ENCODE measurements at places on chromosomes 7 and 10. TPM values are rescaled to one million over a fixed set of nuclear protein-coding genes. Genes with fewer than 3 reads are reported as not detected.
A peak's percentile ranks its signal among the peaks of the same experiment; 100 is the strongest.

EPC1 gene
- total RNA-seq = 72.7 TPM

RSPH10B gene
- not detected for total RNA-seq

BUB3 gene
- 141 TPM for total RNA-seq

HPSE2 gene
- total RNA-seq = not detected

PTPRE gene
- total RNA-seq = 28.2 TPM

UCMA gene
- not detected for total RNA-seq

ANKRD61 gene
- total RNA-seq = not detected

GBX1 gene
- not detected for total RNA-seq

DNA sequence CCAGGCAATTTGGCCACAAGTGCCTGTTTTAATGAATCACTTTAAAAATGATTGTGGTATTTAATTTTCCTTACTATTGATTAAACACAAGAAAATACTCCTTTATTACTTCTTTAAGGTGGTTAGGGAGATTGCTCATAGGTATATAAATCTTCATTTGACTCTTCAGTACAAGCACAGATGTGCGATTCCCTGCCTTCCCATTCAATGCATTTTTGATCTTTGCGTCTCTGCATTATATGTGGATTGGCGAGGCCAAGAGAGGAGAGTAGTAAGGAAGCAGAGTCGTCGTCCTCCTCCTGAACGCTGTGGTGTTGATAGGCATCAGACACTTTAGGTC is 683.7 kb downstream of the LRMDA start:
- no peaks in the 10 kb centered on the region for H3K27me3 ChIP-seq
- no peak overlapping the region for H3K27ac ChIP-seq
- H3K36me3 ChIP-seq = no peaks in the 10 kb centered on the region
- no peak overlapping the region for H3K4me3 ChIP-seq
- no peak for DNase-seq

DNA sequence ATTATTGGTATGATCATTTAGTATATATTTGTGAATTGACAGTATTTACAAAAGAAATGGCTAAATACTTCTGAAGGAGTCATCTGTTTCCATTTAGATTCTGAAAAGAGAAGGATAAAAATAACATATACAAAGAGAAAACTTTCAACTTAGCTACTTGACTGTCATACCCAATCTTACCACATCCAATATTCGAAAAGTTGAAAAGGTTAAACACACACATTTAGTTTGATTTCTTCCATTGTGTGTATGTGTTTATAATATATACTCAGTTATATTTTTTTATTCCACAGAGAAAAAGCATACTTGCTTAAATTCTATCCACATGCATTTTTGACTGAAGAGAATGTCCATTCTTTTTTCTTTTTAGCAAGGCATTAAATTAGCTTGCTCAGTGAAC is 470.7 kb downstream of the TFEC start:
- no peaks in the 10 kb centered on the region for H3K4me1 ChIP-seq
- H3K36me3 ChIP-seq = no peaks in the 10 kb centered on the region
- H3K4me3 ChIP-seq = no peak overlapping the region
- no peak for DNase-seq

DNA sequence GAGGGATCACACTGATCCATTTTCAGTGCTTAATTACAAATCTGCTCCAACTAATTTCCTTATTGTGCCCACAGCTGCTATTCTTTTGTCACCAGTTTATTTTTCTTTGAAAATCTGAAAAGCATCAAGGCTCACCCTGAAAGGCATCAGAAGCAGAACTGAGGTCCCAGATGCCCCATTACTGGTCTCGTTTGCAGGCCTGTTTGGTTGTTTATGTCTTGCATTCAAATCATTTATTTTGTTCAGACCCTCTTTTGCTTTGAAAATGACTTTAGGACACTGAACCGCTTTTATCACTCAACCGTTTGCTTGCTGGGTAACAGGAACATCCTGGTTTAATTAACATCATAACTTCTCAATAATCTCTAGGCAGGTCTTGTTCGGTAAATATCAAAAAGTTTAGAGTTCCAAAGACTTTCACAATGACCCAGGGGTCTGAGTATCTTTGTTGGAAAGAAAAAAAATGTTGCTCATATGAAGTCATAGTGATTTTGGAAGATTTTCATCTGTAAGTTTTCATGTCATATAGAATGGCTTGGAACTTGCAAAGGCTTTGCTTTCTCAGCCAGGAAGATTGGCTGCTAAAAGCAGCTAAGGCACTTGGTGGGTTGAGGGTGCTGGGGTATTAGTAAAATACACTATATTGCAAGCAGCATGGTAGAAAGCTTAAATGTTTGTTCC is 398.3 kb upstream of the NPVF start:
- H3K27me3 ChIP-seq = no peaks in the 10 kb centered on the region
- H3K27ac ChIP-seq = no peak overlapping the region
- DNase-seq = no peak
- peaks cover 34% of the 10 kb centered on the region for H3K4me1 ChIP-seq

GRCh38 chr7:155578016-155578415 is 31.7 kb upstream of the CNPY1 start:
- H3K27me3 ChIP-seq = peaks cover 7% of the 10 kb centered on the region
- no peak for DNase-seq
- no peak overlapping the region for H3K4me3 ChIP-seq
- H3K27ac ChIP-seq = no peak overlapping the region
- no peaks in the 10 kb centered on the region for H3K4me1 ChIP-seq

- peaks cover 41% of the 10 kb centered on the region for H3K4me1 ChIP-seq
- H3K27me3 ChIP-seq = peaks cover 93% of the 10 kb centered on the region
- H3K27ac ChIP-seq = no peak overlapping the region
- DNase-seq = no peak
- H3K36me3 ChIP-seq = no peaks in the 10 kb centered on the region
- H3K4me3 ChIP-seq = no peak overlapping the region
These were observed 11.5 kb upstream of the GATA3 start for GRCh38 chr10:8042721-8043568.

DNA sequence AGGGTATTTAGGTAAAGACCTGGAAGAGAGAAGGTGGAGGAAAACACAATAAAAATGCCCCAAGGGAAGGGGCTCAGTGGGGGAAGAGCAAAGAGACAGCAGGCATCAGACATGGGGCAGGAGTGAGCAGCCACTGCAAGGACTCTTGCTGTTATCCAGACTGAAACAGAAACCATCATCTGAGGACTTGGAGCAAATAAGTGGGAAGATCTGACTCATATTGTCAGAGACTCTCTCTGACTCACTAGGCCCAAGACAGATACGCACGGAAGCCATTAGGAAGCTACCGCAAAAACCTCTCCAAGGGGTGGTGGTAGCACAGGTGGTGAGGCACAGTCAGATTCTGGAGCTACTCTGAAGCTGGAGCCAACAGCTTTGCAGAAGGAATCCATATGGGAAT is 110.7 kb downstream of the RNF32 start:
- H3K27ac ChIP-seq = no peak overlapping the region
- H3K4me3 ChIP-seq = no peak overlapping the region
- DNase-seq = no peak
- H3K36me3 ChIP-seq = peaks cover 23% of the 10 kb centered on the region
- no peaks in the 10 kb centered on the region for H3K27me3 ChIP-seq

DNA sequence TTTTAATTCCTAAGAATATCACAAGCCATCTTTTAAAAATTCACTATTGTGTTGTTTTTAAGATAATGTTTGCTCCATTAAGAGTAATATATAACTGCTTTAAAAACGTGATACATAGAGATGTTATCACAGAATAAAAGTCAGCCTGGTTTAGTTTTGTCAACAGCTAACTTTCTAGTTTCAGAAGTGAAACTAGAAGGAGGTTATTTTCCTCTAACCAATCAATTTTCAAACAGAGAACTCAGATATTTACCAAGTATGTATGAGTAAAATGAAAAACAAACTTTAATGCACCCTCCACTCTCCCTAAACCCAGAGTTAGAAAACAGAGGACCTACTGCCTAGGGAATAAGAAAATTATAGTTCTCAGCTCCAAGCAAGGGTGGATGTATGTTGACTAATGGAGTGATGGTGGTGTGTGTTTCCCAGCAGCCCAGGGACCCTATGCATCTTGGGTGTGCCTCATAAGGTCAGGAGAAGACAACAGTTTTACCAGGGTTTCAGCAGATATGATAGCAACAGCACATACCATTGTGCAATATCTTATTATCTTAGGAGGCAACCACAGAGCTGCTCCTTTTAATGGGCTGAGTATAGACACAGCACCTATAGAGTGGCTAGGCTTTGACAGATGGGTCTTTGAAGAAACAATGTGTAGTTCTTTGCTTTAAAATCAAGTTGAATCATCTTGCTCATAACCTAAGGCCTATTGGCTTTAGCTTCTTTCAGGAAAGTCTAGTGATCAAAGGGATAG is 58.4 kb downstream of the PTPRZ1 start:
- no peak for DNase-seq

DNA sequence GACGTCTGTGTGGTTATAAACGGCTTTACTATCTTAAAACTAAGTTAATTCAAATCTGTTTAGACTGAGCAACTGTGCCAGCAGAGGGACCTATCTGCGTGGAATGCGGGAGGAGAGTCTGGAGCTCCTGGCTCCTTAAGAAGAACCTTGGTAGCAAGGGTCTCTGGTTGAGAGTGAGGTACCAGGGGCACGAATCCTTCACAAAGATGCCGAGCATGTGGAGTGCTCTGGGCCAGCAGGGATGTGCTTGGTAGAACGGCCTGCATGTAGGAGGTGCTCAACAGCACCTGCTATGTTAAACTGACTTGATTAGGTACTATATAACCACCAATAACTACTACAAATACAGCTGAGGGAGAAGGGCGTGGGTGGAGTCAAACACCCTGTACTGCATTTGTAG is 102.6 kb downstream of the VIPR2 start:
- DNase-seq = no peak
- H3K36me3 ChIP-seq = no peaks in the 10 kb centered on the region
- no peak overlapping the region for H3K27ac ChIP-seq
- H3K4me1 ChIP-seq = no peaks in the 10 kb centered on the region
- no peak overlapping the region for H3K4me3 ChIP-seq
- H3K27me3 ChIP-seq = peaks cover 3% of the 10 kb centered on the region

GRCh38 chr7:17185690-17186070 is 112.8 kb upstream of the AHR start:
- peak overlapping the region; percentile 67 for H3K27ac ChIP-seq
- no peak overlapping the region for H3K4me3 ChIP-seq
- H3K36me3 ChIP-seq = no peaks in the 10 kb centered on the region
- no peaks in the 10 kb centered on the region for H3K27me3 ChIP-seq
- DNase-seq = no peak
- H3K4me1 ChIP-seq = peaks cover 16% of the 10 kb centered on the region

- DNase-seq = no peak
- H3K27me3 ChIP-seq = no peaks in the 10 kb centered on the region
- no peaks in the 10 kb centered on the region for H3K4me1 ChIP-seq
- no peak overlapping the region for H3K4me3 ChIP-seq
- H3K27ac ChIP-seq = no peak overlapping the region
These were observed 12.7 kb downstream of the PLEKHA8 start for GRCh38 chr7:30040938-30041337.

DNA sequence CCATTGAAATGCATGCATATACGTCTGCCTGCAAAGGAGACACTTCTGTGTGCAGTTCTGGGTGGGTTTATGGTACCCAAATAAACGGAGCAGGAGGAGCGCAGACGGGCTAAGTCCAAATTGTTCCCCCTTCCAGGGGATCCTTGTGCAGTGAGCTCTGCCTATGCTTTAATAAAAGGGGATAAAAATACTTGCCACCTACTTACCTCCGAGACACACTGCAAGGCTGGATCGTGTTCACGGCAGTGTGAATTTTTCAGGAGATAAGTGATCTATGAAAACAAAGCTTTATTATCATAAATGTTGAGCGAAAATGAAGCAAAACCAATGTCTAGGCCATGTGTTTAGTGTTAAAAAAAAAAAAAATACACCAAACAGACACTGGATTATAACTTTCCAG is 308.8 kb upstream of the AOAH start:
- no peak overlapping the region for H3K27ac ChIP-seq
- no peaks in the 10 kb centered on the region for H3K27me3 ChIP-seq
- no peaks in the 10 kb centered on the region for H3K4me1 ChIP-seq

DNA sequence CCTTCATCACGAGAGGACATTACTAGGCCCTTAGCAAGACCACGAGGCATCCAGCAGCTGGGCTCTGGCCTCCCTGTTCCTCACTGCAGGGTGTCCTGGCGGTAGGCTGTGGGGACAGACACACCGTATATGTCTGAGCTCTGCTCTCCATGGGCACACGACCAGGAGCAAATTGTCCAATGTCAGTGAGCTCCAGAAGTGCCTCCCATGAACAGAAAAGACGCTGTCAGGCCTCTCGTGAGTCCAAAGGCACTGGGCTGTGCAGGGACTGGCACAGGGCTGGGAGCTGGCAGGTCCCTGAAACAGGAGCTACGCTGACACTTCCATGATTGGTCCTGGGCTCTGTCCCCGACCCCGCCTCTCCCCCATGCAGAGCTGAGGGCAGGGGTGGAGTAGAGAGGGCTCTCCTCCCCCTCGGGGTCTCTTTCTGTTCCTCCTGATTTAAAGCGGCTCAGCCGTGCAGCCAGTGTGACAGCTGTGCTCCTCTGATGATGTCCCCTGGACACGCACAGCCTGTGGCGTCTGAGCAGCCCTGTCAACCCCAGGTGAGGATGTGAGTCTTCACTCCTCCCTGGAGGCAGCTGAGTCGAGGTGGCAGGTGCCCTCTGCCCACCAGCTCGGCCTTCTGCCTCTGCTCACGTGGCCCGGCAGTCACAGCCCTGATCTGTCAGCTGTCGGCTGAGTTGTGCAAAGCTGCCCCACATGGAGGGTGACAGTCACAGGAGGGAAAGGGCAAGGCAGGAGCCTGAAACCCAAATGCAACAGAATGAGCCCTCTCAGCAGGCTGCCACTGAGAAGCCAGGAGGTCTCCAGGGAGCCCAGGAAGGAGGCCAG is 13.0 kb downstream of the ANTXRL start:
- H3K27ac ChIP-seq = peak overlapping the region; percentile 14
- H3K27me3 ChIP-seq = no peaks in the 10 kb centered on the region
- H3K4me3 ChIP-seq = no peak overlapping the region
- H3K36me3 ChIP-seq = no peaks in the 10 kb centered on the region
- DNase-seq = no peak

GRCh38 chr7:99693100-99693426 is 13.3 kb upstream of the CYP3A5 start:
- no peak overlapping the region for H3K4me3 ChIP-seq
- H3K36me3 ChIP-seq = no peaks in the 10 kb centered on the region
- no peak overlapping the region for H3K27ac ChIP-seq
- peaks cover 6% of the 10 kb centered on the region for H3K27me3 ChIP-seq
